ENCODE measurements at places on chromosomes 4 and X.

DNA sequence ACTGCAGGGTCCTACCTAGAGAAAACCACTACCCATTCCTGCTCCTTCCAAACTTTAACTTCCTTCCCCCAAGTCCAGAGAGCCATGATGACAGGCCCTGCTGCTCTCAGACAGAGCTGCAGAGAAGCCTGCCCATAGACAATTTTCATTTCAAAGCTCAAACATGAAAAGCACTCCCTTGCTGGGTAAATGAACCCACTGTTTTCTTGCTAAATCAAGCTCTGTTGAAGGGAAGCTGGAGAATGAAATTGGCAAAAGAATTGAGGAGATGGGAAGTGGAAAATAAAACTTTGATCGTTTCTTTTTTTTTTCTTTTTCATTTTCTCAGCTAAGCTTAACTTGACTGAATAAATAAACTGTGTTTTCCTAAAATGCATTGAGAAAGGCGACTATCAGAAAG lies 331.1 kb upstream of the CPEB2 start:
- DNase-seq = no peak

GRCh38 chr4:65023081-65023480 lies 613.8 kb upstream of the TECRL start:
- no peak for DNase-seq

GRCh38 chr4:83974111-83974780 lies 438.3 kb downstream of the GPAT3 start:
- no peak for DNase-seq

GRCh38 chr4:36163198-36163597 lies 81.1 kb downstream of the ARAP2 start:
- DNase-seq = no peak

- DNase-seq = no peak
Measured at GRCh38 chr4:45102716-45103115, 376.4 kb upstream of the GNPDA2 start.

GRCh38 chrX:45760187-45760742 lies 559.6 kb upstream of the DIPK2B start:
- no peak for DNase-seq

DNA sequence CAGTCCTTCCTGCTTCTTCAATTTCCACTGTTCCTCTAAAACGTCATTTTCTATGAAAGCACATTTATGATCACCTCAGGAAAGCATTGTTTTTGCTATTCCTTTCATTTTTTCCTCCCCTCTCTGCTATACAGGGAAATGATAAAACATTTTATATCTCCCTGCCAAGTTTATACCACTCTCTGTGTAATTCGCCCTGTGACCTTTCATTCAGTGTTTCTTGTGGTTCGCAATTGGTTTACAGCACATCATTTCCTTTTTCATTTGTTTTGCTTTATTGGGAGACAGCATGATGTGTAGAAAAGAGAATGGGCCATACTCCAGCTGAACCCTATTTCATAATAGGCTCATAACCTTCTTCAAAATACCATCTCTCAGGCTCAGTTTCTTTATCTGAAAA lies 99.9 kb upstream of the RAPGEF2 start:
- DNase-seq = no peak

- peak; percentile 33 for DNase-seq
Measured at GRCh38 chrX:15151267-15152186, 118.4 kb downstream of the ASB9 start.

GRCh38 chr4:39718366-39719323 lies 20.7 kb downstream of the UBE2K start:
- DNase-seq = no peak

GRCh38 chrX:22699581-22700091 lies 300.1 kb upstream of the DDX53 start:
- DNase-seq = no peak

Measured in CD4-positive, alpha-beta T cell treated with Interleukin-21 for 1 hour (primary cell).